H1 (cell line): ENCODE measurements at places on chromosomes 3 and 15.

DNA sequence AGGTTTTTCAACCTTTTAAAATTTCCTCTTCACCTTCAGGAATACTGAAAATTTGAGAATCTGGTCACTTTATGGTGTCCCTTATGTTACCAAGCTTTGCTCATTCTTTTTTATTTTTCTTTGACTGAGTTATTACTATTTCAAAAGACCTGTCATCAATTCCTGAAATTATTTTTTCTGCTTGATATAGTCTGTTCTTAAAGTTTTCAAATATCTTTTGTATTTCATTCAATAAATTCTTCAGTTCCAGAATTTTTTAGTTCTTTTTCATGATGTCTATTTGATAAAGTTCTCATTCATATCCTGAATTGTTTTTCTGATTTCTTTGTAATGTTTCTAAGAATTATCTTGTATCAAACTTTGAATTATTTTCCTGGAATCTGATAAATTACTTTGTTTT, 63.9 kb downstream of the UQCC5 start:
- no peak for DNase-seq

DNA sequence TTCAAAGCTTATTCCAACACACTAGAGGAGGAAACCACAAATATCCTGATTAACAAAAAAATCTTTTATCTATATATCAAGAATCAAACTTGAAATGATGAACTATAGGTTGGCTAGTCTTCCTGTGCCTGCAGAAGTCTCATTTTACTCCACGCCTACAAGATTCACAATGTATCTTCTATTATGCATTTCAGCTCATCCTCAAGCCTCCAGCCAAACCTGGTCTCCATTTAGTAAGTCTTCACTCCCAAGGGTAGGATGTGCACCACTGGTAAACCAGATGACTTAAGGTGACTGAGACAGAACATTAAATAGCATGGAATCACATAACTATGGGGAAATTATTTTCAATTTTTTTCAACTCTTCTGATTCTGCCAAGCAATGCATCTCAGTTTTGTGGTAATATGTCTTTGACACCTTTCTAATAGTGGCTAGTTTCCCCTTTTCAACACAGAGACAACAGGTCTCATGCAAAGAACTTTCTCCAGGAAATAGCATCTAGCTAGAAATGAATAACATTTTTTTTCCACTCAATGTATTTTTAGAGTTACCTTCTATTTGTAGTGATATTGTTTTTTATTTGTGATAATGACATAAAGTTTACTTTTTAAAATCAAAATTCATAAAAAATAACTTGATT, 166.9 kb downstream of the TNIK start:
- DNase-seq = no peak

GRCh38 chr3:130900959-130901358, 7.1 kb downstream of the ATP2C1 start:
- no peak for DNase-seq

DNA sequence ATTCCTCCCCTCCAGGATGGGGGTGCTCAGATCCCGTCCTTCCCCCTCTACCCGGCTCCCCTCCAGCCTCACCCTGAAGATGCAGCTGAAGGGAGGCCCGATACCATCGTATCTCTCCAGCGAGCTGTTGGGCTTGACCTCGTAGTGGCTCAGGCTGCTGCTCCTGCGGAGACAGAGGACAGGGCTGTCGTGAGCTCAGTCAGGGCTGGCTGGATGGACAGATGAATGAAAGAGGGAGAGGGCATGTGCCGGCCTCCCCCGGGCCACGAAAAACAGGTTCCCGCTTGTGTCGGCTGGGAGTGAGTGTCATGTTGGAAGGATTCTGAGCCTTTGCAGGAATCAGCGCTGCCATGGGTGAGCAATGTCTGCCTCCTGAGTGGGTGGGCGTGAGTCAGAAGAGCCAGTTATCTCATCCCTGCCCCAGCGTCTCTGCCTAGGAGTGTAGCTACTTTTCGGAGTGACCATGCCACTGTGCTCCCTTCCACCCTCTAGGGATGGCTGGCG, 35.2 kb downstream of the FEM1B start:
- DNase-seq = peak; percentile 44

- no peak for DNase-seq
Measured at GRCh38 chr3:50238549-50239026, 2.6 kb downstream of the GNAI2 start.

DNA sequence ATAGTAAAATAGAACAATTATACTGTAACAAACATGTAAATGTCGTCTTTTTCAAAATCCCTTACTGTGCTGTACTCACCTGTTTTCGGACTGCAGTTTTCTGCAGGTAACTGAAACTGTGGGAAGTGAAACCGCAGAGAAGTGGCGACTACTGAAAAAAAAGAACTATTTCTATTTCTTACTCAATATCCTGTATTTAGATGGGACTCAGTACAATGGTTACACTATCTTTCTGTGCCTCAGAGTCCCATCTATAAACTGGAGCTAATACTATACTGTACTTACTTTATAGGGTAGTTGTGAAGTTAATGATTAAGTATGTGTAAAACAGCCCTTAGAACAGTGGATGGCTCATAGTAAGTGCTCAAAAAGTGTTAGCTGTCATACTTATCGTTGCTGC, 14.3 kb upstream of the P2RY12 start:
- DNase-seq = no peak

DNA sequence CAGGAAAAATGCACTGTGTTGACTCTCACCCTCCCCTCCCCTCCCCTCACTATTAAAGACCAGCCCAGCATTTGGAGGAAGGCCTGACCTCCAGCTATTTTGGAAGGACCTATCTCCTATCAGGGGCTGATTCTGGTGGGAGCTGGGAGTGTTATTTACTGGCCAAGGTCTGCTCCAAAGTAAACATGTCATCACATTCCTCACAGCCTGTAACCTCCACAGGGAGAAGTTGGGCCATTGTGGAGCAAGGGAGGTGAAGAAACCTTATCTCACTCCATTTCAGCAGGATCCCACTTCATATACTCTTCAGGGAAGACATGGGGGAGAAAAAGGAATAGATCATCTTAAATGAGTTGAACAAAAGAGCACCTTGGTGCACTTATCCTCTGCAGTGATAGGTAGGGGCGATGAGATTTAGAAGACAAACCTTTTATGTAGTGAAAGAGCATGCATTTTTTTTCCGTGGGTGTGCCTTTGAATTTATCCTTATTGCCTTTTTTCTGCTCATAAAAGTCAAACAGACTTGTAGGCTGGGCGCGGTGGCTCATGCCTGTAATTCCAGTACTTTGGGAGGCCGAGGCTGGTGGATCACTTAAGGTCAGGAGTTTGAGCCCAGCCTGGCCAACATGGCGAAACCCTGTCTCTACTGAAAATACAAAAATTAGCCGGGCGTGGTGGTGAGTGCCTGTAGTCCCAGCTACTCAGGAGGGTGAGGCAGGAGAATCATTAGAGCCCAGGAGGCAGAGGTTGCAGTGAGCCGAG, 15.6 kb upstream of the FLNB start:
- no peak for DNase-seq

DNA sequence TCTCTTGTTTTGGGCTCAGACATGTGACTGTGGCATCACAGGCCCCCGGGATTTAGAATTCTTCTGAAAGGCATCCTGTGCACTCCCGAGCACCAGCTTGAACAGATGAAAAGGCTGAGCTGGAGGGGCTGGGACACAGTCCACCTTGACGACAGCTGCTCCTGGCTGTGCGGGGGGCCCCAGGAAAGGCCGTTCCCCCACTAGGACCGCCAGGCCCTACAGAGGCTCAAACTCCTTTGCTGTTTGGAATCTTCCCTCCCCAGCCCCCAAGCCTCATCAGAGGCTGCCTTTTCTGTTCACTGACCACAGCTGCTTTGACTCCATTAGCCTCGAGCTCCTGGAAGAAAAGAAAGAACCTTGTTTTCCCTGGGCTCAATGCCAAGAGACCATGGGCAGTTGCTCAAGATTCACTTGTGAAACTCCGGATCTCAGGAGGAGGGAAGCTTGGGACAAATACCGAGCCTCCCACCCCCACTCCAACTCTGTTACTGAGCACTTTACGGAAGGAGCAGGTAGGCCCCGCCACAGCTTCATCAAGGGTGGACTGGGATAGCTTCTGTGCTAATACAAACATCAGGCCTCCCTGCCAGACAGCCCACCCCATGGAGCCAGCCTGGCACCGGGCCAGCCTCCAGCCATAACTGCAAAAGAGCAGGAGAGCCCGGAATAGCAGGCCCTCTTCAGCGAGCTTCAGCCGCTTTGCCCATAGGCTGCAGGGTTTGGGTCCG, 15.7 kb downstream of the CIDEC start:
- no peak for DNase-seq

- DNase-seq = peak; percentile 10
Measured at GRCh38 chr3:5122741-5123706, 932 bp downstream of the ARL8B start.

- DNase-seq = no peak
Measured at GRCh38 chr15:95558131-95558530, 772.4 kb upstream of the NR2F2 start.

GRCh38 chr3:187016639-187017345, 86.5 kb downstream of the ST6GAL1 start:
- no peak for DNase-seq

DNA sequence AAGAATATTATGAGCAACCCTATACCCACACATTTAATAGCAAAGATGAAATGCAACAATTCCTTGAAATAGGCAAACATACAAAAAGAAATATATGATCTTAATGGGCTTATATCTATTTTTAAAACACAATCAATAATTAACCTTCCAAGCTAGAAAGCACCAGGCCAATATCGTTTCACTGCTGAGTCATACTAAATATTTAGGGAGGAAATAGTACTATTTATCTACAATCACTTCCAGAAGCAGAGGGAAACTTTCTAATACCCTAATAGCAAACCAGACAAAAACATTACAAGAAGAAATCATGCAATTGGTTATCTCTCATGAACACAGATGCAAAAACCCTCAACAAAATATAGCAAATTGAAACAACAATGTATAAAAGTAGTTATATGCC, 207.8 kb downstream of the MTHFS start:
- DNase-seq = no peak

DNA sequence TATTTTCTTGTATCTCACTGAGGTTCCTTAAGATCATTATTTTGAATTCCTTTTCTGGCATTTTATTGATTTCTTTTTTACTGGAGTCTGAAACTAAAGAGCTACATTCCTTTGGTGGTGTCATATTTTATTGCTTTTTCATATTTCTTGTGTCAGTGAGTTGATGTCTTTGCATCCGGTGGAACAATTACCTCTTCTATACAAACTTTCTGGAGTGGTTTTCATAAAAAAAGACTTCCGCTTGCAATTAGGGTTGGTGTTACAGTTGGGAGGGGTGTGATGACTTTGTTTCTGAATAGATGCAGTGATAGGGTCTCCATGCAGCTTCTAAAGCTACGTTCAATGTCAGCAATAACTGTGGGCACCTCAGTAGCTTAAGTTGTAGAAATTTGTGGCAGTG, 181.7 kb downstream of the LPP start:
- no peak for DNase-seq

- no peak for DNase-seq
Measured at GRCh38 chr3:151477591-151478334, 16.9 kb upstream of the IGSF10 start.

- DNase-seq = no peak
Measured at GRCh38 chr3:37762286-37762685, 99.4 kb upstream of the CTDSPL start.

DNA sequence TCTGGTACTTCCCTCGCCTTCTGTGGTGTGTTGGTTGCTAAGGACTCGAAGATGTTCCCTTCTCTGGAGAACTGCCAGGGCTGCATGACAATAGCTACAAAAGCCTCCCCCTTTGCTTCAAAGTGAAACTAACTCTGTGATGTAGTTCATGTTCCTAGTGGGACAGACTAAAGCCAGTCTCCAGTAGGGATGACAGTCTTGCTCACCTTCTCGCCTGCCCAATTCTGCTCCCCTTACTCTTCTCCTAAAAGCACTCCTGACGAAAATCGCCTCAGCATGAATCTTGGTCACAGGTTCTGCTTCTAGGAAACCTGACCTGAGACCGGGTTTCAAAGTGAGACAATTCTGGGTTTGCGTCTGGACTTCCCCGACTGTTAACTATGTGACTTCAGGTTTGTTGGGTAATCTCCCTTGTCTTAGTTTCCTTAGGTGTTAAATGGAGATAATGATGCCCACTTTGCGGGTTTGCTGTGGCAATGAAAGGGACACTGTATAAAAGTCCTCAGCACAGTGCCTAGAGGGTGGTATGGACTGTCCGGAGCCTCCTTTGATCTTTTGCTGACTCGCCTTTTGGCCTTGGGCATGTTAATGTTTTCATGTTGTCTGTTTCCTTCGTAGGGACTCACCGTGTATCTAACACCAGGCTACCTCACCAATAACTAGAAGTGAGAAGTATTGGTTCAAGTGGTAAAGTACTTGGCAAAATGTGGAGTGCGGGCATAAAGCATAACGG, 24.9 kb upstream of the THRB start:
- no peak for DNase-seq

GRCh38 chr15:79170256-79170664, 79.7 kb upstream of the RASGRF1 start:
- DNase-seq = no peak

GRCh38 chr15:34582461-34583371, 735 bp downstream of the GOLGA8B start:
- peak; percentile 61 for DNase-seq

DNA sequence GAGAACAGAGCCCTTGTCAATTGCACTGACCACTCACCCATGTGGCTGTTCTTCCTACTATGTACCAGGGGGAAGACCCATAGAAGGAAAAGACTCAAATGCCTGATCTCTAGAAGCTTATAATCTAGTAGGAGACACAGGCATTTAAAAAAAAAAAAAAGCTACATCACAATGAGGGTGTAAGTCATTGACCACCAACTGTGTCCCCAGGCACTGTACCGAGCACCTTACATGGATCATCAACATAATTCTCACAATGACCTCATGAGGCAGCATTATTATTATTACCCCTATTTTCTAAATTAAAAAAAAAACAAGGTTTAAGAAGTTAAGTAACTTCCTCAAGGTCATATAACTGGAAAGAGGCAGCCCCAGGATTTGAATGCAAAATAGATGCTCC, 247.4 kb downstream of the SHOX2 start:
- no peak for DNase-seq

DNA sequence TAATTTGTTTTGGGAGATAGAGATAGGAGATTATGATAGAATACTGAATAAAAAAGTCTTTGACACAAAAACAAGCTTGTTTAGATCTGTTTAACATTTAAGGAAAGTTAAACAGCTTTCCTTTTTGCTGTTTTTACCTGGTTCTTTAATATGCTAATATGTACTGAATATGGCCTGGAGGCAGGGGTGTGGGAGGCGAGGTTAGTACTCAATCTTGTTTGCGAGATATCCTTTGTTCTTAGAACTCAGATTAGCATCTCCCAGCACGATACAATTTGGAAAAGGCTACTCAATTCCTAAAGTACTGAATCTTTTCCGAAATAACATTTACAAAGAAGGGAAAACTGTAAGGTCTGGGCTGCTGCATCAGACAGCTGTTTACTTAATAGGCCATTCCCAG, 40.8 kb upstream of the ST3GAL6 start:
- peak; percentile 25 for DNase-seq

- DNase-seq = no peak
Measured at GRCh38 chr3:130686833-130687232, 59.8 kb downstream of the PIK3R4 start.
